ENCODE measurements at places on chromosomes 16 and 17.
A peak's percentile ranks its signal among the peaks of the same experiment; 100 is the strongest.

- no peak overlapping the region for H3K27ac ChIP-seq
- H3K4me3 ChIP-seq = no peak overlapping the region
- H3K27me3 ChIP-seq = no peaks in the 10 kb centered on the region
- no peak for DNase-seq
- no peaks in the 10 kb centered on the region for H3K4me1 ChIP-seq
Measured at GRCh38 chr16:65062736-65063583, 58.9 kb downstream of the CDH11 start.

DNA sequence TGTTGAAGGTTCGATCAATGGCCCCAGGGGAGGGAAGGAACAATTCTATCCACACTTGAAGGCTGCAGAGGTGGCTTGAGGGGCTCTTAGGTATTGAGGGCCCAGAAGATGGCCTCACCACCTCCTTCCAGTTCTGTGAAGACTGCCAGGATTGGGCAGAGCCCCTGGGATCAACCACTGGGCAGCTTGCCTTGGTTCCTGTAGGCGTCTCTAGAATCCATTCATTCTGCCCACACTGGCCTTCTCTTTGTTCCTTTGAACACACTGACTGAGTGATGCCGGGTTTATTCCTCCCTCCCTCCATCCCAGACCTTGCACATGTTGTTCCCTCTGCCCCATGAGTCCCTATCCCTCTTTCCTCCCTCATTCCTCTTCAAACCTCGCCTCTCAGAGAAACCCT, 50.5 kb downstream of the SYT17 start:
- no peak overlapping the region for H3K4me3 ChIP-seq
- DNase-seq = no peak
- peaks cover 3% of the 10 kb centered on the region for H3K36me3 ChIP-seq
- no peaks in the 10 kb centered on the region for H3K27me3 ChIP-seq

- peak overlapping the region; percentile 79 for H3K4me3 ChIP-seq
- no peaks in the 10 kb centered on the region for H3K36me3 ChIP-seq
- no peaks in the 10 kb centered on the region for H3K27me3 ChIP-seq
- DNase-seq = no peak
Measured at GRCh38 chr17:78922816-78923498, 2.2 kb downstream of the TIMP2 start.

GRCh38 chr17:49858796-49859195, 10.9 kb upstream of the TAC4 start:
- DNase-seq = no peak
- peaks cover 3% of the 10 kb centered on the region for H3K27me3 ChIP-seq
- H3K4me1 ChIP-seq = peaks cover 10% of the 10 kb centered on the region

DNA sequence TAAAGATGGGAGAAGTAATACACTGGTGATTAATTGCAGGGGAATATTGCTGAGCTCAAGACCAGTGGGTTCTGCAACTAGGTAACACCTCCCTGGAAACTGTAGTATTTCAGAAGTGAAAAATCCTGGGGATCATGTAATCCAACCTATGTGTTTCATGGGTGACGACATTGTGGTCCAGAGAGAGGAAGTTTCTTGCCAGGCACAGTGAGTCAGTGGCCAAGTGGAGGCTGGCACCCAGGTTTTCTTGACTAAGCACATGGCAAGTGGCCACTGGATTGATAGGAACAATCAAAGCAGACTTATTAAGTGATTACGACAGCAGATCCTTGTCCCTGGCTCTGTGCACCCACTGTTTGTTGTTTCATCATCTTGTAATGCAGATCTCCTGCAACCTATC, 14.6 kb upstream of the CIITA start:
- peaks cover 10% of the 10 kb centered on the region for H3K4me1 ChIP-seq
- no peaks in the 10 kb centered on the region for H3K36me3 ChIP-seq
- no peak overlapping the region for H3K4me3 ChIP-seq

DNA sequence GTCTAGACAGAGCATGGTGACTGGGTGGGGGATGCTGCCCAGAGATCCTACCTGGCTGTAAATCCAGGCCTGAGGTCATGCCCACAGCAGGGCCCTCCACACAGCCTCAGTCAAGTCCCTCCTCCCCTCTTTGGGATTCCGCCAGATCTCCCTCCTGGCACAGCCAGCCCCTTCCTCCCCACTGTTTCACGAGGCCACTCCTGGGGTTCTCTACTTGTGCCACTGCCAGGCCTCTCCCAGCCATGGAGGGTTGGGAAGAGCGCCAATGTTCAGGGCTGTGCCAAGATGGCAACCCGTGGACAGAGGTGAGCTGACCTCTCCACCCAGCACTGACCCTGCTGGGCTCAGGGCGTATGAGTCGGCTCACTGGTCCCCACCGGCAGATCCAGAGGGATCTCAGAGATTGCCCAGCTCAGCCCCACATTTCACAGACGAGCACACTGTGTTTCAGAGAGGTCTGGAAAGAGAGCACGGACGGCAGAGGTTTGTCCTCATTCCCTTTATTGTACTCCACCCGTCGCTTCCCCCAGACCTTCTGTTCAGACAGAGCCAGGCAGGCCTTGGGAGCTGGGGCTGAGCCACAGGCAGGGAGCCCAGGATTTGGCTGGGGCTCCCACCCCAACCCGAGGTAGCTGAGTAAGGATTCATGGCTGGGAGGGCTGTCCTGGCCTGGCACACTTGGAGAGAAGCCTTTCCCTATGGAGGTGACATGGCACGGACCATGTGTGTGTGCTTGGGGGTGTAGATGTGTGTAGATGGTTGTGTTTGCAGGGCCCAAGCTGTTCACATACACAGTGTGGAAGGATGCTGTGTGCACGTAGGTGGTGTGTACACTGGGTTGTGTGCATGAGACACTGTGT, 3.5 kb upstream of the CAMKK1 start:
- no peaks in the 10 kb centered on the region for H3K36me3 ChIP-seq
- no peak overlapping the region for H3K27ac ChIP-seq
- H3K4me3 ChIP-seq = no peak overlapping the region

Measured in suprapubic skin (tissue), 4 donors.